IMR-90 (cell line): ENCODE measurements at places on chromosomes 12 and 14.

DNA sequence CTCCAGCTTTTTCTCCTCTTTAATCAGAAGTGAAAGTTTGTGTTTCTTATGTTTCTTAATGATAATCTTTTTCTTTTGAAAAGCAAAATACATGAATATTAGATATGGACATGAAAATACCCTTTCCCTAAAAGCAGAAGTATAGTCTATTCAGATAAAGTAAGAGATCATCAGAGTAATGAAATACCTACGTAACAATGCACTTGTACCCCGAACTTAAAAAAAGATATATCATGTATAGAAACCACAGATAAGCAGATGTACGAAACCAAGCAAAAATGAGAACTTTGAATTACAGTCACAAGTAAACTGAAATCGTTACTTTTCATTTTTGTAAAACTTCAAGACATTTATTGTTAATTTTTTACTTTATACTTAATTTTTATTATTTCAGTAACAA is 1.5 kb upstream of the GPR65 start:
- DNase-seq: no peak

- DNase-seq: peak; percentile 56
Observed at GRCh38 chr12:65496617-65497016, 218.1 kb downstream of the MSRB3 start.

DNA sequence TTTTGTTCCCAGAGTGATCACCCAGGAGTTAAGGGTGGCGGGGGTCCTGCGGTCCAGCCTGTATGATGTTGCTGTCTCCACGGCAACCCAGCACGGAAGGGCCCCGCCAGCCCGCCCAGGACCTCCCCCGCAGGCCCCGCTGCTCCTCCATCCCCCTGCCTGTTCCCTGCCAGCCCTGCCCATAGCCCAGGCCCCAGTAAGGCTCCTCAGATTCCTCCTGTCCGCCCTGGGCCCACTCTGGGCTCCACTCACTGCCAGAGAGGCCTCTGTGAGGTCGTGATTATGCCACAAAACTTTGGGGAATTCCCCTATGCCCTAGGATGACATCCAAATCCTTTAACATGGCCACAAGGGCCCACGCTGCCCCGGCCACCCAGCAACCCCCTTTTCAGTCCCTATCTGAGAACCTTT is 20.8 kb downstream of the HSP90AA1 start:
- DNase-seq: no peak

DNA sequence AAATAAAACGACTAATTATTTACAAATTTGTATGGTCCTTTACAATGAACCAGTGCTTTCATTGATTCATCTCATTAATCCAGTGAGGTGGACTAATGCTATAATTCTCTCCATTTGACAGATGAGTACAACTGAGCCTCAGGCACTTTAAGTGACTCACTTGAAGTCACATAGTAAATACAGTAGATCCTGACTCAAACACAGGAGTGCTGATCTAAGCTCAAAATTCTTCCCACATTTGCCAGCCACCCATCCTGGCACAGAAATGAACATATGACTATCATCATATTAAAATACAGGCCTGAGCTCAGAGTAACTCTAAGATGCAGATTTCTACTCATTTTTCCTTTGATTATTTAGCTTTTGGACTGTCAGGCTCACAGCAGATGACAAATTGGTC is 30.6 kb downstream of the SLC16A7 start:
- peak; percentile 40 for DNase-seq

DNA sequence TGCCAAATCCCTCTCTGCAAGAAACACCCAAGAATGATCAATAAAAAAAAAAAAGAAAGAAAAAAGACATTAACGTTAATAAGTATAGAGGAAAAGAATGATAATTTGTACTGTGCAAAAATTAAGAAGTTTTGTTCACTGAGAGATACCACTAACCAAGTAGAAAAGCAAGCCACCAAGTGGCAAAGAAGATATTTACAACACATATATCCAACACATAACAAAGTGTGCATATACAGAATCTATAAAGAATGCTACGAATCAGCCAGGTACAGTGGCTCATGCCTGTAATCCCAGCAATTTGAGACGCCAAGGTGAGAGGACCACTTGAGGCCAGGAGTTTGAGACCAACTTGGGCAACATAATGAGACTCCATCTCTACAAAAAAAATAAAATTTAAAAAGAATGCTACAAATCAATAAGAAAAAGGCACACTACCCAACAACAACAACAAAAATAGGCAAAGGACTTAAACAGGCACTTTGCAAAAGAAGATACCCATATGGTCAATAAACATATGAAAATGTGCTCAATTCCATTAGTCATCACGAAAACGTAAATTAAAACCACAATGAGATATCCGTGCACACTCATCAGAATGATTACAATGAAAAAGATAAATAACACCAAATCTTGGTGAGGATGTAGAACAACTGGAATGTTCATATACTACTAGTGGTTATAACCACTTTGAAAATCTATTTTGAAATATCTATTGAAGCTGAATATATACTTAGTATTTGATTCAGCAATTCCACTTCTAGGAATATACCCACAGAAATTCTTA is 19.8 kb downstream of the GALNT4 start:
- peak; percentile 75 for DNase-seq

- no peak for DNase-seq
Observed at GRCh38 chr12:62801796-62802195, 133.2 kb downstream of the PPM1H start.

- no peak for DNase-seq
Observed at GRCh38 chr14:73998726-73999125, 20.4 kb downstream of the ENTPD5 start.

DNA sequence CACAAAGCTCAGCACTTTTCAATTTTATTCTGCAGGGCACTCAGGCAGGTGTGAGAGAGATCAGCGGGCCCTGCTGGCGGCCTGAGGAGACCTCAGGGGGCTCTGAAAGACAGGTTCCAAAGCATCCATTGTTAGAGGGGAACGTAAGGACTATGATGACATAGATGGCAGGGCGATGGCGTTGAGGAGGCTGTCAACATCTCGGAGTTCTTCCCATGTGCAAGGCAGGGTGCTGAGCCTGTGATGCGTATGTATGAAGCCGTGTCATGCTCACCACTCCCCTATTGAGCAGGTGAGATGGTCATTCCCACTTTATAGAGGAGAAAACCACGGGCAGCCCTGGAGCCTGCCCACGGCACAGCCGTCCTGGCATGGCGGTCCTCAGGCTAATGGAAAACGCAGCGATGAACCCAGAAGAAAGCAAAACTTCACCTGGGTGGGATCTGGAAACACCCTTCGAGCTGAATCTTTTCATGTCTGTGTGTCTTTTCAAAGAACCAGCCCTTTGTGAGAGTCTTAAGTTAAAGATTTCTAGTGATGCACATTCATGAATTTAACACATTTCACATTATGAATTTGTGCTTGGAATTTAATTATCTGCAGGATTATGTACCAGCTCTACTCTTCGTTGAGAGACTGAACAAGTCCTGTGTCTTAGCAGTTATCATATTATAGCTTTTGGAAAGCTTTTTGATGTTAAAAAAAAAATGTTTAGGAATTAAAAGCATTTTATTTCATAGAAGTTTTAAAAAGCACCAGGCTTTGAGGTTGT is 64.7 kb downstream of the RIMBP2 start:
- no peak for DNase-seq

- DNase-seq: no peak
Observed at GRCh38 chr14:97267509-97267908, 470.3 kb downstream of the VRK1 start.

- DNase-seq: no peak
Observed at GRCh38 chr12:51955702-51956101, 4.2 kb downstream of the ACVR1B start.

DNA sequence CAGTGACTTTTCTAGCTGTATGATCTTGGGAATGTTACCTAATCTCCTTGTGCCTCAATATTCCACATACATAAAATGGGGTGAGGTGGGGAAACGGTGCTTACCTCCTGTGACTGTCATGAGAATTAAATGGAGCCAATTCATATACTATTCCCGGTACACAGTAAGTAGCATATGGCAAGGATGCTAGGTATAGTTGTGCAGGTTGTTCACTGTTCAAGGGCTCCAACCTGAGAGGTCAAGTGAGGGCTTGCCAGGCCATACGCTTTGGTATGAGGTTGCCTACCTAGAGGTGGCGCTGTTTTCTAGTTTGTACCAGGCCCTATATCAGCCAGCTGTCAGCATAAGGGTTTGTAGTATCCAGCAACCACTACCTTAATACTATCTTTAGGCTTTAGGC is 3.6 kb upstream of the BATF start:
- no peak for DNase-seq

DNA sequence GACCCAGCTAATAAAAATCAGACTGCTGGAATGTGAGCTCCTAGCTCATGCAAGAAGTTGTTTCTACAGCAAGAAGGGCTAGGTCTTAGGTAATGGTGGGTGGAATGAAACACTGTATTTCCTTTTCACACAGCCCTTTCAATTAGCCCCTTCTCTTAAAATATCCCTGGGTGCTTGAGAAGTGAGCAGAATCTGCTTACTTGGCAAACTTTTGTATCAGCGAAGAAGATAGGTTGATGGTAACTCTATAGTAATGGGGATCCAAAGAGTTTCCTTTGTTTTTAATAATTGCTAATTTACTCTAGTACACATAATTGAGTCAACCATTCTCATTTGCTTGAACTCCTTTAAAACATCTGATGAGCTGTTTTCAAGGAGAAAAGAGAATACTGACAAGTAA is 100.6 kb upstream of the FSCB start:
- no peak for DNase-seq

DNA sequence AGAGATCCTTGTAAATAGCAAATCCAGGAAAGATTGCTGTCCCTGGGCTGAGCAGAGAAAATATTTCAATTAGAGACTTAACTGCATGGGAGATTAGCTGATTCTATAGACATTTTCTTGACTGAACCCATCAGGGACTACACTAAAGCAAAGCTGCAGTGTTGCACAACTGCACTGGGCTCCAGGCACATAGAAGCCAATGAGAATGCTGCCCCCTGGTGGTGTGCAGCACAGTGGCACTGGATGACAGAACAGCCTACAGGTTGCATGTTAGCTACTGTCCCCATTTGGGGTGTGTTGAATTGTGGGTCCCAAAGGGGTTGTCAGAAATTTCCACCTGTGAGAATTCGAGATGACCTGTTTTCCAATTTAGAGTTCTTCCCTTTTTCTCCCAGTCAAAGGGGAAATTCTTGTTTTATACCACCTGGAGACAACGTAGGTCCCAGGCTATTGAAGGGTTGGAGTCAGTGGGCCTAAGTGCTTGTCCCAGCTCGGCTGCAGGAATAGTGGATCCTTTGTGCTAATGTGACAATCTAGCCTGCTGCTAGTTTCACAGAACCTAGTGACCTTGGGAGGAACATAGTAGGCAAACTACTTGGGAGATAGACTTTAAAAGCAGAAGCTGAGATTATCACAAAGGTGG is 114.7 kb downstream of the SLC8A3 start:
- peak; percentile 73 for DNase-seq

GRCh38 chr12:81639196-81639595 is 120.0 kb downstream of the PPFIA2 start:
- DNase-seq: no peak

DNA sequence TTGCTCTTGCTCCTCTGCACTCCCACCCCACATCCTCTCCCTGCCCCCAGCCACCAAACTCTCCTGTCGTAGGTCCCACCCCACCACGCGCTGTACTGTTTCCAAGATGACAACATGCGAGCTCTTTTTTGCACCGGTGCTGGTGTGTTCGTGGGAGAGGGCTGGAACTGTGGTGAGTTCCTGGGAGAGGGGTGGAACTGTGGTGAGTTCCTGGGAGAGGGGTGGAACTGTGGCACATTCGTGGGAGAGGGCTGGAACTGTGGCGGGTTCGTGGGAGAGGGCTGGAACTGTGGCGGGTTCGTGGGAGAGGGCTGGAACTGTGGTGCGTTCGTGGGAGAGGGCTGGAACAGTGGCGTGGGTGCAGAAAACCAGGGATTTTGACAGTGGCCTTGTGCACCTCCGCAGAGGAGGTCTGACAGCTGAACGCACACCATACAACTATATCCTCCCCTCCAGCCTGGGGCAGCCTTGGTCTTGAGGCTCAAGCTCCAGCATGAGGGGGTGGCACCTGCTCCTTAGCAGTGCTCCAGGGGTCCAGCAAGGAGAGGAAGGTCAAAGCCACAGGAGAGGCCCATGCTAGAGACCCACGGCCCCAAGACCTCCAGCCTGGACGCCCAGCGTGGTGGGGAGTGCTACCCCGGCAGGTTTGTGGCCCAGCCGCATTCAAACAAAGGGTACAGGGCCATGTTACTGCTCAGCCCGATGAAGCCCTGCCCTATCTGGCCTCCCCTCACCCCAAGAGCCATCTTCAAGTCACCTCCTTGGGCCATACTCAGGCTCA is 50.1 kb downstream of the ACTN1 start:
- no peak for DNase-seq

- no peak for DNase-seq
Observed at GRCh38 chr12:71942703-71943102, 4.1 kb downstream of the TPH2 start.

- DNase-seq: no peak
Observed at GRCh38 chr12:62833634-62834033, 101.3 kb downstream of the PPM1H start.

GRCh38 chr14:105600939-105601359 is 74.6 kb downstream of the TMEM121 start:
- DNase-seq: no peak

GRCh38 chr12:3833670-3834310 is 39.4 kb downstream of the PARP11 start:
- no peak for DNase-seq

- no peak for DNase-seq
Observed at GRCh38 chr12:114697741-114698565, 14.0 kb upstream of the TBX3 start.

- no peak for DNase-seq
Observed at GRCh38 chr14:100234511-100234910, 4.4 kb upstream of the YY1 start.

GRCh38 chr12:104600036-104600712 is 143.4 kb downstream of the CHST11 start:
- no peak for DNase-seq

DNA sequence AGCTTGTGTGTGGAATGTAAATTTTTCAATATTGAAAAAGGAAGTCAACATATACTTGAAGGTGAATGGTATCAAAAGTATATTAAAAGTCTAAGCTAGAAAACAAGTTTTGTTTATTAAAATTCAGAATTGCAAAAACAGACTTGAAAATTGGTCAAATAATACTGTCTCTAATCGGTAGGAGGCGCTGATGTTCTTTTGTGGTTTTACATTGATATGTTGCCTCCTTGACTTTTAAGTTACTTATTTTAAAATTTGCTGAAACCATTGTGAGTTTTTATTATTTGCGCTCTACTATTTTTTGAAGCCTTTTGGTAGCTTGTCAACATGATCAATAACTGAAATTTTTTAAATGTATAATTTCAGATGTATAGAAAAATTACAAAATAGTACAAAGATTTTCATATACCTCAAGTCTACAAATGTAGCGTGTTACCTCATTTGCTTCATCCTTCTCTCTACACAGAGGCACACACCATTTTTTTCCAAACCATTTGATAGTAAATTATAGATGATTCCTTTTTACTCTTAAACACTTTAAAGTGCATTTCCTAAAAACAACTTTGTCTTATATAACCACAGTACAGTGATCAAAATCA is 6.9 kb downstream of the RTRAF start:
- DNase-seq: peak; percentile 68
